ENCODE measurements at places on chromosomes 3 and 15.
A peak's percentile ranks its signal among the peaks of the same experiment; 100 is the strongest.

DNA sequence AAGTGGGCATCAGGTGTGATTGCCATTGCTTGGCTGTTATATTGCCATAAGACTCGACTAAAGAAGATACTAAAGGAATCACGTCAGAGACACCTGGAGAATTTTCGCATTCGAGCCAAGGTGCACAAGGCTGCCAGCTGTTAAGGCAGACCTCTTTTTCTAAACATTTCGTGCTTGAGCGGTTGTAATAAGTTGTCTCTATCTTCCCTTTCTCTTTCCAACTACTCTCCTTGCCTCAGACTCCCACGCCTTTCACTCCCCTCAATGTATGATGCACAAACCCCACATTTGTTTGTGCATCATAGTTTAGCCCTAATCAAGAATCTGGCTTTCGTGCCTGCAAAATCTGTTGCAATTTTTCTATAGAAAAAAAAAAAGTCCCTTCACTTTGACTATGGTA lies 118.0 kb downstream of the IQCH start:
- DNase-seq = no peak

GRCh38 chr3:182713743-182714517 lies 79.4 kb upstream of the ATP11B start:
- DNase-seq = no peak

DNA sequence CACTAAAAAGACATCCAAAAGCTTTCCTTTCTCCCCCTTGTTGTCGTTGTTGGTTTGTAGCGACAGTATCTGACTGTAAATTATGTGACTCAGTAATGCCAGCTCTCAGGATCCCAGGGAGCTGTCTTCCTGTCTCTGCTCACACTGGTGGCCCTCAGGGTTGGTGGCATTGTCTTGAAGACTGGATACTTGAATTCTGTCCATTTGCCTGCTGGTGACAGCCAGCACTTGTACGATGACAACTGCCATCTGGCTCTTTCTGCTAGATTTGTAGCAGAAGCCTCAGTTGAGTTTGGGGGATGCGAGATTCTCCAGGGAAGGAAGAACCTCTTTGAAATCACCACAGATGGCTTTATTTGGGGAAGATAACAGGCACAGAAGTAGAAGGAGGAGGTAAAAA lies 120.8 kb downstream of the ARPP21 start:
- no peak for DNase-seq

DNA sequence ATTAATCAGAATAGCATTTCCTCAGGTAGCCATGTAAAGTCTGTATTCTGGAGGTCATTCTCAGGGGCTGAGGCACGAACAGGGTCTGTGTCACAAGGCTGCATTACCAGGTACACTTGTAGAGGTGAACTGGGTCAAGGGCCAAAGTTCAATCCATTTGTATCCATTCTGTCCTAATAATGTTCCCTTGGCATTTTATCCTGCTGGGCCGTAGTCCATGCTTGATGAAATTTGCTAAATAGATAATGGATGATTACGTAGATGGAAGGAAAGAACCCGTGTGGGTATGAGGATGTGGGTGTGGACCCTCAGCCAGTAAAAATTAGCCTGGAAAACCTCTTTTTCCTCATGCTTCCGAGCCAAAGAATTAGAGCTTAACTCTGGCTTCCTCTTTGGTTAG lies 785.9 kb downstream of the GRM7 start:
- DNase-seq = no peak

- no peak for DNase-seq
Observed at GRCh38 chr15:70956201-70956995, 63.8 kb downstream of the LRRC49 start.

DNA sequence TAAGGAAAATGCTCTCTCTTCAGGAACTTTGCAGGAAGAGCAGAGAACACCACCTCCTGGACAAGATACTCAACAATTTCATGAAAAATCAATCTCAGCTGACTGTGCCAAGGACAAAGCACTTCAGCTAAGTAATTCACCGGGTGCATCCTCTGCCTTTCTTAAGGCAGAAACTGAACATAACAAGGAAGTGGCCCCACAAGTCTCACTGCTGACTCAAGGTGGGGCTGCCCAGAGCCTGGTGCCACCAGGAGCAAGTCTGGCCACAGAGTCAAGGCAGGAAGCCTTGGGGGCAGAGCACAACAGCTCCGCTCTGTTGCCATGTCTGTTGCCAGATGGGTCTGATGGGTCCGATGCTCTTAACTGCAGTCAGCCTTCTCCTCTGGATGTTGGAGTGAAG lies 200.5 kb downstream of the AKAP13 start:
- DNase-seq = peak; percentile 72

GRCh38 chr15:80401456-80401855 lies 2.7 kb upstream of the ARNT2 start:
- no peak for DNase-seq

GRCh38 chr3:150826466-150827282 lies 63.7 kb upstream of the SIAH2 start:
- no peak for DNase-seq

DNA sequence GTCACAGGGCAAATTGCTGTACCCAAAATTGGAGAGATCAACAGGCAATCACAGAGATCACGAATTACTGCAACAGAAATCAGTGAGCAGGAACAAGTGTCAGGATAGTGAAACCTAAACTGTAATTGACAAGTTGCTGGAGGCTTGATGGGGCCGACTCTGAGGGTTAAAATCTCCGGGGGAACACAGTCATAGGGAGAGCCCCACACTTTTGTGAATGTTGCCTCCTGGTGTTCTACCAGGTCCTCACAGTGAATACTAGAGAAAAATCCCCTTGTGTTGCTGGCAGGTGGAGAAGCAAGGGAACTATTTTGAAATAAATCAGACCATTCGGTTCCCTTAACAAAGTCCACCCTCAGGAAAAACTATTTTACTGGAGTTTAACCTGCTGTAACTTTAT lies 697.5 kb upstream of the CBLB start:
- DNase-seq = no peak

- no peak for DNase-seq
Observed at GRCh38 chr3:112481302-112481721, 18.0 kb downstream of the BTLA start.

DNA sequence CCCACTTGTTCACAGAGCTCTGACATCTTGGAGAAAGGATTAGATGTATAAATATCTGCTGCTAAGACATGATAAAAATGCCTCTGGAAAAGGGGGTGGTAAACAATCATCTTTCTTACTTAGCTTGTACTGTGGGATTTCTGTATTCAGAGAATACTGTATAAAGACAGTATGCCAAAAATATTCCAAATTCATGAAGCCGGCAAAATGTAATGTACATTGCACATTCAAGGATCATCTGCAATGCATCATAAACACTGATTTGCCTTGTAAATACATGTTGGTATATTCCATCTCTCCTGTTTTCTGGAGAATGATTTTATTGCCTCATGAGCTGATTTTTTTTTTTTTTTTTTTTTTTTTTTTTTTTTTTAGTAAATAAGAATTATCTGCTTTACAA lies 355.3 kb downstream of the ROBO1 start:
- DNase-seq = no peak

DNA sequence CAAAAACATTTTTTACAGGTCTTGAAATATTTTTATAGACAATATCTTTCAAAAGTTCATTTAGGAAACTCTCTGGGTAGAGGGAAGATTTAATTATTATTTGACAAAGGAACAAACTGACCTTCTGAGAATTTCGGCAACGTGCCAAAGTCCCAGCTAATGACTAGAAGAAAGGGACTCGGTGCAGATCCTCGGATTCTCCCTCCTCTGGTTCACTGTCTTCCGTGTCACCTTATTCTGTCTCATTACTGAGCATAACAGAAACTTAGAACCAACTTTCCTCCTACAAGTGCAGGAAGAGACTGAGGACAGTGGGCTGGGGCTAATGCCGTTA lies 339.1 kb downstream of the MECOM start:
- no peak for DNase-seq

- no peak for DNase-seq
Observed at GRCh38 chr3:40242216-40242615, 67.3 kb upstream of the EIF1B start.

DNA sequence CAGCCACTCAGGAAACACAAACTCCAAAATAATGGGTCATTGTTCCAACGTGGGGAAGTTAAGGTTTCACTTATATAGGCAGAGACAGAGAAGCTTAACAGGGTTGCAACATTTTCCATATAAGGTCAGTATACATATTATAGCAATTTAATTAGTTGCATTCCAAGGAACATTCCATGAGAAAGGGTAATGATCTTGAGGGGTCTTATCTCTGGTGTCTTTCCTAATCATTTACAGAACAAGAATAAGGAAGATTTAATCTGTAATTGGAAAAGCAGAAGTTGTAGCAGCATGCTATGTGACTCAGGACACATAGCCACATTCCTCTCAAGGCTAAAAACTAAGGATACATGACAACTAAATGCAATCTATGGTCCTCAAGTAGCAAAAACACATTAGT lies 4.9 kb downstream of the MNS1 start:
- DNase-seq = no peak

GRCh38 chr3:140579260-140579659 lies 98.6 kb upstream of the TRIM42 start:
- no peak for DNase-seq

DNA sequence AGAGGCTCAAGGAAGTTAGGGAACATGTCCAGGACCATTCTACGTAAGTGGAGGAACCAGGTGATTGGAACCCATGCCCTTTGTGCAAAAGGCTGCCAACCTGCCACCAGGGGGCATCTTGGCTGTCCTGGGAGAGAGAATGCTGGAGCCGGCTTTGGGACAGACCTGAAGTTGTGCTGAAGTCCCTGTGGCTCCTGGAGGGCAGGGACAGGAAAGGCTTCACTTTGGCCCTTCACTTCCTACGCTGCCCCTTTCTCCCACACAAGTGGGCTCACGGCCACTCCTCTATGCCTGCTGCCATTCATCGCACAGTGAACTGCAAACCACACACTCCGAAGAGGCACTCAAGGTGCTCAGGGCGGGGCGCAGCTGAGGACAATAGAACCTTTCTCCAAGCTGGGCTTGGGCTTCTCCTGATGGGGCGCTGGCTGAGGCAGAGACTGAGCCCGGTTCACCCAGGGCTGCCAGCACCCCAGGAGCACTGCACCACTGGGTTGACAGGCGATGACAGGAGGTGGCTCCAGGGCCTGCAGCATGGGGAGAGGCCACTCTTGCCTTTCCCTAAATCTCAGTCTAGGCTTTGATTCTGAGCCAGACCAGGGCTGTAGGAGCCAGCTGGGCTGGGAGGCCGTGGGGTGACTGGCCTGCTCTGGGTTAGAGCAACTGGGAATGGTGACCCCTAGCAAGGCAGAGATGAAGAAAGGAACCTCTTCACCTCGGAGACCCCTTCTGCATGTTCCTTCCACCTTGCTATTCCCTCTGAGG lies 8.4 kb downstream of the SHF start:
- peak; percentile 79 for DNase-seq

- DNase-seq = no peak
Observed at GRCh38 chr15:48803877-48804276, 7.0 kb downstream of the CEP152 start.

DNA sequence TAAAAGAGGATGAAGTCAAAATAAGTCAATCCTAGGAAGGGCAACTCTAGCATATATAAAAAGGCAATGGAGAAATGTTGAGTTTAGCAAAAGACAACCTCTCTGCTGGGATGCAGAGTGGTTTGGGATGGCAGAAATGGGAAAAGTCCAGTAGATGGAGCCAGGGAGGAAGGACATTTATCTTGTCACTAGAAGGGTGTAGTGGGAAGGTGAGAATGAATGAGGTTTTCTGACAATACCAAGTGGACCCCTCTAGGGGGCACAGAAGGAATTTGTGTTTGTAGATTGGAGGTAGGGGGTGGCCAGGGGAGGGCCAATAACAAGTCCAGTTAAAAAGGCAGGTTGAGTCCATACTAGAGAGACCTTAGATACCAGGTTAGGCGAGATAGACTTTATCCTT lies 80.0 kb downstream of the THSD4 start:
- no peak for DNase-seq

- no peak for DNase-seq
Observed at GRCh38 chr15:40130799-40131502, 22.3 kb upstream of the BMF start.

DNA sequence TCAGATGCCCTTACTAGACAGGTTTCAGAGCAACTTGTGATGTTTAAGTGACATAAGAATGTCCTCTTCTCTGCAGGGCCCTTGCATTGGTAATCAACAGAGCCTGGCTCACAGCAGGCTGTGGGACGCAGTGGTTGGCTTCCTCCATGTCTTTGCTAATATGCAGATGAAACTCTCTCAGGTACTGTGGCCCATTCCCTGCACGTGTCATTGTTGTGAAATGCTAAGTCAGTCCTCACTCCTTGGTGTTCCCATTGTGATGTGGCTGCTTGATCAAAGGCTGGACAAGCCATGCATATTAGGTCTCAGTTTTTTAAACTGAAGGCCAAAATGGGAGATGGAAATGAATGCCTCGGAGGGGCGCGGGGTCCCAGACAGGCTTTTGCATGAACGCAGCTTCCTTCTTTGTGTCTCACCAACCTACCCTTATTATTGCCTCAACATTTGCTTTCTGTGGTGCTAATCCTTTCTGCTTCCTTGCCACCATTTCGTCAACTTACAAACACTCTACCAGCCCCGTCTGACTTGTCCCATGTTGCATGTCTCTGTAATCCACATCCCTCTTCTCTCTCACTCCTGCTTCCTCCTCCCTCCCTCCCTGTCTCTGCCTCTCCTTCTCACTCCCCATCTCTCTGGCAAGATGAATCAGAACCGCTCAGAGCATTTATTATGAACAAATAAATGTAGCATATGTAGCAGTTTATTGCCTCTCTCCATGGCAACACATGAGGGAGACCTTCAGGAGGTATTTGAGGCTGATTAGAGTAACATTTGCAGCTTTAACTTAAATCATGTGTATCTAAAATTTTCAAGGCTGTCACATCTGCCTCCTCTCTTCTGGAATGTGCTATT lies 133.2 kb upstream of the CHRM5 start:
- DNase-seq = no peak

GRCh38 chr3:158725348-158726011 lies 6.8 kb downstream of the RARRES1 start:
- no peak for DNase-seq

DNA sequence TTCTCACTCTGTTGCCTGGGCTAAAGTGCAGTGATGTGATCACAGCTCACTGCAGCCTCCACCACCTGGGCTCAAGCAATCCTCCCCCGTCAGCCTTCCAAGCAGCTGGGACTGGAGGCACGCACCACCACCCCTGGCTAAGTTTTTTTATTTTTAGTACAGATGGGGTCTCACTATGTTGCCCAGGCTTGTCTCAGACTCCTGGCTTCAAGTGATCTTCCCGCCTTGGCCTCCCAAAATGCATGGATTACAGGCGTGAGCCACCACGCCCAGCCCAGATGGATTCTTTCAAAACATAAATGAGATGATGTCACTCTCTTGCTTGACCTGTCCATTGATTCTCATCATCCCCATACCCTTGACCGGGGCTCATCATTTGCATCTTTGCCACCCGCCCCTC lies 72.6 kb upstream of the SLC6A6 start:
- no peak for DNase-seq
